ENCODE measurements at places on chromosomes 5 and 9.

- DNase-seq = no peak
Observed at GRCh38 chr5:11760934-11761603, 143.2 kb downstream of the CTNND2 start.

- DNase-seq = no peak
Observed at GRCh38 chr9:96084331-96084734, 208.8 kb downstream of the ERCC6L2 start.

- no peak for DNase-seq
Observed at GRCh38 chr9:92206488-92206887, 87.0 kb downstream of the IARS1 start.

GRCh38 chr5:52582313-52582712 is 205.4 kb upstream of the ITGA1 start:
- no peak for DNase-seq

DNA sequence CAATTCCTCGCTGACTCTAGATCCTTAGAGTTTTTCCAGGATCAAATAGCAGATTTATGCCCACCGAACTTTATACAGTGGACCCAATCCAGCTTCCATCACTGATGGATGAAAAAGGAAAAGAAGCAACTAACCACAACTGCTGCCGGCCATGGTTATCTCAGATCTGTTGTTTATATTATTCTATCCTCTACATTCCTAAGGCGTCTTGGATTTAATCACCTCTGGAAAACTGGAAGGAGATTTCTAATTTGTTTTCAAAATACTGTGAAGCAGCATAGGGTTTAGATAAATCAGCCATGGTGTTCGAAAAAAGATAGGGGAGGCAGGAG is 663 bp upstream of the ZNF366 start:
- DNase-seq = no peak

- DNase-seq = no peak
Observed at GRCh38 chr5:26889815-26890214, 148.6 kb downstream of the CDH9 start.

DNA sequence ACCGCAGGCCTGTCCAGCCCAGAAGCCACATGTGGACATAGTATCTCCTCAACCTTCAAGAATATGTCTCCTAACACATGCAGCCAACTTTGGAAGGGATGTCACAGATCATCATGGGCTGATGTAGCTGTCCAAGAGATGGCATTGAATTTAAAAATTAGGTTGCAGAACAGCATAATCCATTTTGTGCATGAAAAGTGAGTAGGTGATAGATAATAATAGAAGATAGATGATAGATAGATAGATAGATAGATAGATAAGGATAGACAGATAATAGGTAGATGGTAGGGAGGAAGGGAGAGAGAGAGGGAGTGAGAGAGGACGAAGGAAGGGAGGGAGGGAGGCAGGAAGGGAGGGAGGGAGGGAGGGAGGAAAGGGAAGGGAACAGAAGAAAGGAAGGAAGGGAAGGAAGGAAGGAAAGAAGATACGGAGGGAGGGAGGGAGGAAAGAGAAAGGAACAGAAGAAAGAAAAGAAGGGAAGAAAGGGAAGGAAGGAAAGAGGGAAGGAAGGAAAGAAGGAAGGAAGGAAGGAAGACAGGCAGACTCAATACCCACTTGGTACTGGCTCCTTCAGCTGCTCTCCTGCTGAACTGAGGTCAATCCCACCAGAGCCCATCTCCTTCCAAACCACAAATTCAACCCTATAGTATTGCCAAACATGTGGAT is 28.9 kb upstream of the ERGIC1 start:
- no peak for DNase-seq

All from tongue (tissue), 3 donors.